Heart right ventricle (tissue), 16 donors: ENCODE measurements at places on chromosomes 2 and 18. TPM values are rescaled to one million over a fixed set of nuclear protein-coding genes. Genes with fewer than 3 reads are reported as not detected.

Gene TXNDC2
- not detected for polyA plus RNA-seq

Gene CTNNA2
- 0.09 TPM for polyA plus RNA-seq

Gene FAM228A
- 0.29 TPM for polyA plus RNA-seq

Gene NFE2L2
- 28.8 TPM for polyA plus RNA-seq

Gene ANKRD62
- not detected for polyA plus RNA-seq
